ENCODE measurements at places on chromosomes 2 and 18.

- DNase-seq, result no peak
Measured at GRCh38 chr2:25697559-25698341, 24.4 kb upstream of the DTNB start.

GRCh38 chr2:95296880-95297487, at the start of gene KCNIP3:
Gene KCNIP3, plus strand, starts transcription at chr2:95297347. Its CDS starts 92 bp downstream, at chr2:95297439.
- DNase-seq, result no peak

GRCh38 chr2:99765731-99766318, 276.0 kb upstream of the REV1 start:
- DNase-seq, result no peak

GRCh38 chr2:238290091-238290509, 1.7 kb upstream of the PER2 start:
- no peak for DNase-seq

DNA sequence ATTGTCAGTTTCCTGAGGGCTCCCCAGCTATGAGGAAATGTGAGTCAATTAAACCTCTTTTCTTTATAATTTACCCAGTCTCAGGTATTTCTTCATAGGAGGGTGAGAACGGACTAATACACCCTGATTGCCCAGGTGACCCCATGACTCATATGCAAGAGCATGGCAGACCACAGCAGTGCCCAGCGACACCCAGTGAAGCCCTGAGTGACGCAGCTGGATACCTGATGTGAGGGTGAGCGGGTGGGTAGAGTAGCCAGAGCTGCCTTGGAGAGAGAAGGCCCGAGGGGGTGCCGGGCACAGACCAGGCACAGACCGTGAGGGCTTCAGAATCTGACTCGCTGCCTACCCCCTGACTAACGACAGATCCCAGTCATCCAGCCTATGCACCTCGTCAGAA, 15.4 kb downstream of the ALPG start:
- no peak for DNase-seq

DNA sequence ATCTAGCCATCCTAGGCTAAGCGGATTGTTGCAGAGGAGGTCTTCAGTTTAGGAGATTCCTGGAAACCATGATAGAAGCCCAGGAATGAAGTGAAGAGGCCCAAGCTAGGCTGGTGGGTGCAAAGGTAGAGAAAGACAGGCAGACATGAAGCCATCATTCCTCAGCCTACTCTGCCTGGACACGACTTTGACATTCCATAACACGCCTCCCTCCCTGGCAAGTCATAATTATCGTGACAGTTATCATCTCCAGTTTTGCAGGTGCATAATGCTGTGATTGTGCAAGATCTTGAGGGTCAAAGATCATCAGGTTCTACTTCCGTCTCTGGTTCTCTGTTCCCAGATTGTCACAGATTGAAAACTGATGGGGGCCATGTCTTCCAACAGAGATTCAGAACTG, 15.2 kb upstream of the FZD5 start:
- no peak for DNase-seq

DNA sequence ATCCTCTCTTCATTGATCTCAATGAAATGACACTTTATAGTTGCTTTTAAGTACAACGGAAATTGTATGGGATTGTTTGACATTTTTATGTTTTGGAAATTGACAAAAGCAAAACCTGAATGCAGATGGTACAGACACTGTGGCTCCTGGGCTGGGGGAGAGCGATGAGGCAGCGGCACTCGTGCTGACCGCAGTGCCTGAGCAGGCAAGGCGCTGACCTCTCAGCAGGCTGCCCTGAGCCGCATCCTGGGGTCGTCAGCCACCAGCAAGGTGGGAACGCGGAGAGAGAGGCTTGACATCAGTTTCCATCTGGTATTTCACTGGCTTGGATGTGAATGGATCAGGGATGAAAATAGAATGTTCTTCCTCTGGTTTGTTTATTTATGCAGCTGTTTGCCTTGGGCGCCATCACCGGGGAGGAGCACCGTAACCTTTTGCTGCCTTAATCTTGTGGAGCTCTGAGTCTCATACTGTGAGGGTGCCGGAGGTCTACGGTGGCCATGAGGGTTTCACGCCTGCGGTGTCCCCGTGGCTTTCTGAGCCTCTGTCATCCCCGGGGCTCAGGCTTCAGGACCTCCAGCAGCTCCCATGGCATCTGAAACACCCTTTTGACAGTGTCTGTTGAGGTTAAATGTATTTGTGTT, 94.8 kb upstream of the TPO start:
- no peak for DNase-seq

DNA sequence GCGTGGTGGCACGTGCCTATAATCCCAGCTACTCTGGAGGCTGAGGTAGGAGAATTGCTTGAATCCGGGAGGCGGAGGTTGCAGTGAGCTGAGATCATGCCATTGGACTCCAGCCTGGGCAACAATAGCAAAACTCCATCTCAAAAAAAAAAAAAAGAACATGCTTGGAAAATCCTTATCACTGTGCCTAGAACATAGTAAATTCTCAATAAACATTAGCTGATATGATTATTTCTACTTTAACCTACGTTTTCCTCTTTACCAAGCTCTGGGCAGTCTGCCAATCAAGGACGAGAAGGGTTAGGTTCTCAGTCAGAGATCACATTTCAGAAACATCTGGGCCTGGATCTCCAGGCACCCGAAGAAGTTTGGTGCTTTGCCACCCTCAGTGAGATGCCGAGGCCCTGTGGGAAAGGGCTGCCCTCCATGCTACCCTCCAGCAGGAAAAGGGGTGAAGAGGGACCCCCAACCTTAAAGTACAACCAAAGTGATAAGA, 107.7 kb downstream of the BCL11A start:
- DNase-seq, result no peak

GRCh38 chr2:111919794-111920608, 21.6 kb downstream of the MERTK start:
- no peak for DNase-seq

GRCh38 chr2:150279686-150280085, 207.8 kb downstream of the RND3 start:
- DNase-seq, result no peak

DNA sequence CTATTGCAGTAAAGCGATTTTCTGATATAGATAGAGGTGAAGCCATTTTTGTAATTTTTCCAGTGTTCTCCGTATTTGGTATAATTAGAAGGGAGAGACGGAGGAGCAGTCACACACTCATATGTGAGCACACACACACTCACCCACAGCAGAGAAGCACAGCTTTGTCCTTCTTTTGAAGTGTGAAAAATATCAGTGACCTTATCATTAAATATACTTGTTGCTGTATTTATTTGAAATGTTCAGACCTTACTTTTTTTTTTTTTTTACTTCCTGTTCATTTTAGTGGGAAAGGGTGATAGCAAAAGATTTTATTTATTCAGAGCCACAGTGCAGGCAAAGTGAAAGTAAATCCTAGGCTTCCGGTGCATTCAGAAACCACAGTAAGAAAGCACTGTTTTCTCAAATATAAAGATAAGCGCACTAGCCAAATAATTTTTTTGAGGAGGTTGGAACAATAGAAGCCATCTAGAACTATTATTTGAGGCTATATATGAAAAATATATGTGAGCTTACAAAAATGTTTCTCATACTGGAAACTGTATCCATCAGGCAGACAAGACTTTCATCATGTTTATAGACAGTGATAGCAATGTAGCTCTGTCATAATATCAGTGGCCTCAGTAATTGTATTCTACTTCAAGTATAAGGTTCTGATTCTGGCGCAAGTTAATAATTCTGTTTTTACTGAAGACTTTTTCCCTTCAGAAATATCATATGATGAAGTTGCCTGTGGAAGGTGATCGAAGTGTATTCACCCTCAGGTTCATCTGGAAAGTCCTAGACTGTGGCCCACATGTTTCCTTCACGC, 37.2 kb downstream of the TSHZ1 start:
- DNase-seq, result no peak
